Lower leg skin (tissue), 4 donors: ENCODE measurements at places on chromosomes 5 and 9.

GRCh38 chr5:55895346-55895745 lies 44.2 kb downstream of the IL31RA start:
- DNase-seq = no peak

- DNase-seq = peak; percentile 76
Observed at GRCh38 chr9:136060671-136061371, 34.3 kb downstream of the NACC2 start.

GRCh38 chr9:70532716-70533115 lies 118.3 kb upstream of the KLF9 start:
- no peak for DNase-seq

- DNase-seq = no peak
Observed at GRCh38 chr9:20558566-20559016, 63.7 kb downstream of the MLLT3 start.
